Activated T-helper 1 cell treated with Interleukin-2 at 50 U/mL for 16 hours (primary cell): ENCODE measurements at places on chromosomes 16 and 17.

- DNase-seq = peak; percentile 75
Observed at GRCh38 chr16:68084504-68085258, 489 bp upstream of the NFATC3 start.

- no peak for DNase-seq
Observed at GRCh38 chr17:5883775-5884665, 186.2 kb upstream of the WSCD1 start.

GRCh38 chr17:1047879-1048470 is 51.0 kb downstream of the TIMM22 start:
- DNase-seq = no peak

GRCh38 chr16:71840052-71840451 is 5.7 kb upstream of the ATXN1L start:
- DNase-seq = no peak

- DNase-seq = no peak
Observed at GRCh38 chr16:2484898-2485508, 10.1 kb downstream of the TBC1D24 start.

- peak; percentile 11 for DNase-seq
Observed at GRCh38 chr17:64063766-64064224, 43.4 kb upstream of the ICAM2 start.

DNA sequence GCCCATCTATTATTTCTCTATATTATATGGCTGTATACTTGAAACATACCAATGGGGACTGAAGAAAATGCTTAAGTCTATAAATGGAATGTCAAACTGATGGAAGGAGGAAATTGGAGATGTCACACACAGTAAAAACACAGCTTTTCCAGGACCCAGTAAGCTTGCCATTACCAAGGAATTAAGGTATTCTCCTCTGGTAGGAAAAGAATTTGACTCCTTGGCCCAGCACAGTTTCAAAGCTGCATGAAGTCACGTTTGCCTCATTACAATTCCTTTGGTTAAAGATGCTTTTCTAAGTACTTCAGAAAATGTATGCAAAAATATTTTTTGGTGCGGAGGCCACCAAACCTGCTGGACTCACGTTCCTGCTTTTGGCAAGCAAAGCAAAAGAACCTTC is 48.5 kb downstream of the CDH13 start:
- DNase-seq = no peak

GRCh38 chr17:65137021-65137939 is at the start of gene RGS9:
Gene RGS9 (plus strand): TSS chr17:65137370. CDS start chr17:65137541, 171 bp downstream.
- peak; percentile 78 for DNase-seq

DNA sequence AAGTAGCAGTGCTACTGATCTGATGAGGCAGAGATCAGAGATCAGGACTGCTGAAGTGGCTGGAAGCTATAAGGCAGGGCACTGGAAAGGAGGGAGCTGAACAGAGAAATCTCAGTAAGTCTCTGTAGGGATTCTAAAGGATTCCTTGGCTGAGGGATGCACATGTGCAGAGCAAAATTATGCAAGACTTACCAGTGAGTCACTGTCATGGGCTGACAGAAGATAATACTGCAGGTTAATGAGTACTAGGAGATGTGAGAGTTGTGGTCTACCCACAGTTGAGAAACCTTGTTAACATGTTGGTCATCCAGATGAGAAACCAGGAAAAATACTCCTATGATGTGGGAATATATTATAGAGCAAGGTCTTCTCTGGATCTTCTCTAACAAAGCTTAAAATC is 378.1 kb downstream of the HAPSTR1 start:
- DNase-seq = no peak

DNA sequence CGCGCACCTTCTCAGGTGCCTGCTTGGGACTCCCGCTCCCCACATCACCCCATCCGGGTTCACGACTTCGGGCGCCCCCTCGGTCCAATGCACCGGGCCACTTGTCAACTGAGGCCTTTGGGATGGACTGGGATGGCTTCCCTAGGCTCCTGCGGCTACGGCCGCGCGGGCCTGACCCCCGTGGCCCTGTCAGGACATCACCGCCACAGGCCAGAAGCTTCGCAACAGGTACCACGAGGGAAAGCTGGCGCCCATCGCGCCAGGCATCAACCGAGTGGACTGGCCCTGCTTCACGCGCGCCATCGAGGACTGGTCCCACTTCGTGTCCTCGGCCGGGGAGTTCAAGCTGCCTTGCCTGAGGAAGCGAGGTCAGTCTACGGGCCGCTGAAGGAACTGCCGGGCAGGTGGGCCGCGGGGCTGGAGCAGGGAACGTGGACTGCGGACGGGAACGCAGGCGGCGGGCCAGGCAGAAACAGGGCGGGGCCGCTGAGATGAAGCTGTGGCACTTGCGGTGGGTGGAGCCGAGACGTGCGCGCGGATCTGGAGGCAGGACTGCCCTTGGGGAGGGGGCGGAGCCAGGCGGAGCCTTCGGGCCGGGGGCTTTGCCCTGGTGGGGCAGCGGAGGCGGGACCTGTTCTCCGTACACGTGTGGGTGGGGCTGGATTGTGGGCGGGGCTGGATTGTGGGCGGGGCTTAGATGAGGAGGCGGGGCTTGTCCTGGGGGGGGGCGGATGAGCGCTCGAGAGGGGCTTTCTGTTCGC is 13.7 kb upstream of the CNGB1 start:
- DNase-seq = peak; percentile 87

DNA sequence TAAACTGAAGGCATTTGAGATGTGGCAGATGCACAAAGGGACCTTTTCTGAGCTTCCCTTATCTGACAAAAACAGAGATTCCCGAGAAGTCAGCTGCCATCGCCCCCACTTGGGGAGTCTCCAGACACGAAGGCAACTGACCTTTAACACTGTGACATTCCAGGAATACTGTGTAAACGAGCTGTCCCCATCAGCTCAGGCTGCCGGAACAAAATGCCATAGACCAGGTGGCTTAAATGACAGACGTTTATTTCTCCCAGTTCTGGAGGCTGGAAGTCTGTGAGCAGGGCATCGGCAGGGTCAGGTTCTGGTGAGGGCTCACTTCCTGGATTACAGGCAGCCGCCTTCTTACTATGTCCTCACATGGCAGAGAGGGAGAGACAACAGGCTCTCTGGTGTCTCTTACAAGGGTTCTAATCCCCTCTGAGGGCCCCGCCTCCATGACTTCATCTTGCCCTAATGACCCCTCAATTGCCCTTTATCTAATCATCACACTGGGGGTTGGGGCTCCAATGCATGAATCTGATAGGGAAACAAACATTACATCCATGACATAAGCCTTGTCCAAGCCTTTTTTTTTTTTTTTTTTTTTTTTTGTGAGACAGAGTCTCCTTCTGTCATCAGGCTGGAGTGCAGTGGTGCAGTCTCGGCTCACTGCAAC is 178.5 kb upstream of the RPL38 start:
- DNase-seq = no peak

GRCh38 chr16:87337262-87337771 is 20.1 kb upstream of the C16orf95 start:
- no peak for DNase-seq

DNA sequence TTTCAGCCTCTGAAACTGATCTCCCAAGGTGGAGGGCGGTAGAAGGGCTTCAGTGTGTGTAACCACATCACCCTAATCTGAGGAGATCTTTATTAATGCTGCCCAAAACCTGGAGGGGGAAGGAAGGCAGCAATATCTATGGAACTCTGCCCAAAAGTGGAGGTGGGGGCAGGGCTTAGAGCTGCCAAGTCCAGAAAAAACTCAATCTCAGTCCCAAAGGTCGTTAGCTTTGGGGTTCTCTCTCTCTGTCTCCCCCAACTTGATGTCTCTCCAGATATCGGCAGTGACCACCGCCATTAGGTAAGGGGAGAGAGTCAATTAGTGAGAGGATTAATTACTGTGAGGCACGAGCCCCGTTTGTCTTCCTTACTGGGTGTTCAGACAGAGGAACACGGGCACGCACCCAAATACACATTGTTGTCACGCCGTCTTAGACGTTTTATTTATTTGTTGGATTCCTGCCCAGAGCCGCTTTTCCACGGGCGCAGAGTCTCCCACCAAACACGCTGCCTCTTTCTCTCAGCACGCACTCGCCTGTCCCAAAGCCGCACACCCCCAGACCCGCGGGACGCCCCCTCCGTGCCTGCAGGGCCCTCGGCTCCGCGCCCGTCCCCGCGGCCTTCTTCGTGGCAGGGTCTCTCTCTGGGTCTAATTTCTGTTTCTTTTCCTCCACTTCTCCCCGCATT is 5.4 kb upstream of the LHX1 start:
- DNase-seq = no peak

DNA sequence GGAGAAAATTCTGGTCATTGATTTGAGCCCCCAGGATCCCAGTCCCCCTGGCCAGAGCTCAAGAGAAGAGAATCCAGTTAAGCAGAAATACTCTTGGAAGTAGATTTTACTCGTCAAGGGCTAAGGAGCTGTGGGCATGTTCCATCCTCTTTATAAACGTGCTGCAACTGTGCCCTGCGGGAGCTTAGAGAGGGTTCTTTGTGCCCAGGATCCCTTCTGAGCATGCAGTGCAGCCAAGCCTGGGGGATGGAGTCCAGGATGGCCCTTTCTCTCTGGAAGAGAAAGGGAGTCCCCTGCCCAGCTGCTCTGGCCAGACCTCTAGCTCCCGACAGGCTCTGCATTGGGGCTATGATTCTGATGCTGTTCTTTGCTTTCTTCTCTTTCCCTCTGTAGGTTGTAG is 9.5 kb upstream of the LGALS9 start:
- DNase-seq = no peak

GRCh38 chr16:3458278-3458851 is 14.9 kb downstream of the NAA60 start:
- no peak for DNase-seq

- no peak for DNase-seq
Observed at GRCh38 chr17:63996430-63997182, 1.5 kb upstream of the PRR29 start.

- DNase-seq = peak; percentile 13
Observed at GRCh38 chr17:83080858-83081683, 1.7 kb downstream of the METRNL start.

- no peak for DNase-seq
Observed at GRCh38 chr16:56480776-56481467, 29.6 kb downstream of the OGFOD1 start.

DNA sequence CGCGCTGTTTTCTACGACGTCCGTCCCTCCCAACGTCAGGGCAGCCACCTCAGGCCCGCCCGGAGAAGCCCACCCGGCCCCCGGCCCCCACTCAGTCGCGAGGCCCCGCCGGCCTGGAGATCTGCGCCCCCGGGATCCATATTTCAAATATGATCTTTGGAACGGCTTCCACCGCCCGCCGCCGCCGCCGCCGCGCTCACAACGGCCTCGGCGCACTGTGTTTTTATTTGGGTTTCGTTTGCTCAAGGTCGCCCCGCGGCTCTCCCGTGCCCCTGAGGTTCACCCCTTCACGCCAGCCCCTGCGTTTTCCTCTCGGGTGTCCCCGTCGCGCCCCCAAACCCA is 4.2 kb upstream of the CBX4 start:
- no peak for DNase-seq

DNA sequence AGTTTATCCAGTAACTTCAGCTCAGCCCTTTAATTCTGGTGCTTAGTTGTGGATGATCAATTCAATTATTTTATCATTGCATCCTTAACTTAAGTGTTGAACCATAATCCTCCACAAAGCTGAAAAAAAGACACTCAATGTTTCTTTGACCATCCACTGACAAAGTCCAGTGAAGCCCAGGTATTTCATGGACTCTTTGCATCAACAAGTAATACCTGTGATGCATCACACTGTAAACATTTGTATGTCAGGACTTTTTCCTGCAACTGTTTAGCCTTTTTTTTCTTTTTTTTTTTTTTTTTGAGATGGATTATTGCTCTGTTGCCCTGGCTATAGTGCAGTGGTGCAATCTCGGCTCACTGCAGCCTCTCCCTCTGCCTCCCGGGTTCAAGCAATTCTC is 6.6 kb upstream of the NFAT5 start:
- no peak for DNase-seq

DNA sequence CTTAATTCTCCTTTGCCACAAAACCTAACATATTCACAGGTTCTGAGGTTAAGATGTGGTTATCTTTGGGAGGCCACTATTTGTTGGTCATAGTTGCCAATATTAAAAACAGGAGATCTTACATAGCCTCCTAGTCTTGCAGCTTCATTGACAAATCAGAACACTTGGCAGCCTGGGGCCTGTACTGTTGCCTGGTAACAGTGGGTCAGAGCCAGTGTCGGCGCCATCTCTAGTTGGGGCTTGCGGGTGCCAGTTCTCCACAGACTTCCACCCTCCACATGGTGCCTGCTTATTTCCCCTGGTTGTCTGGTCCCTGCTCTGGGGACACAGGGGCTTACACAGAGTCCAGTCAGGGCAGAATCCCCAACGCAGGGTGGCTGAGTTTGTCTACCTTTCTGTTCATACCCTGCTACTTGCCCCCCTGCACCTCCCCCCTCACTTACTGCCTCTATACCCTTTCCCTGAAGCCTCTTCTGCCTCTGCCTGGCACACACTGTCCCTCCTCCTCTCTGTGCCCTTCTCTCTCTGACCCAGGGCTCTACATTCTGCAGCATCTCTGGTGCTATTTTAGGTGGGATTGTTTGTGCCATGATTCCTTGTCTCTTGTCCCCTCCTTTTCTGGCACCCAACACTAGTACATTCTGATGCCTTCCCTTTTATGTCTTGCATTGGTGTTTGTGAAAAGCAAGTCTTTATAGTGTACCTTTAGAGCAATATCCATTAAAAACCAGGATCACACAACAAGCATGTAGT is 13.4 kb downstream of the EPN2 start:
- no peak for DNase-seq

GRCh38 chr17:37066322-37067255 is 117.8 kb downstream of the AATF start:
- DNase-seq = no peak

- DNase-seq = peak; percentile 50
Observed at GRCh38 chr16:2874912-2875362, 8.1 kb upstream of the FLYWCH2 start.

DNA sequence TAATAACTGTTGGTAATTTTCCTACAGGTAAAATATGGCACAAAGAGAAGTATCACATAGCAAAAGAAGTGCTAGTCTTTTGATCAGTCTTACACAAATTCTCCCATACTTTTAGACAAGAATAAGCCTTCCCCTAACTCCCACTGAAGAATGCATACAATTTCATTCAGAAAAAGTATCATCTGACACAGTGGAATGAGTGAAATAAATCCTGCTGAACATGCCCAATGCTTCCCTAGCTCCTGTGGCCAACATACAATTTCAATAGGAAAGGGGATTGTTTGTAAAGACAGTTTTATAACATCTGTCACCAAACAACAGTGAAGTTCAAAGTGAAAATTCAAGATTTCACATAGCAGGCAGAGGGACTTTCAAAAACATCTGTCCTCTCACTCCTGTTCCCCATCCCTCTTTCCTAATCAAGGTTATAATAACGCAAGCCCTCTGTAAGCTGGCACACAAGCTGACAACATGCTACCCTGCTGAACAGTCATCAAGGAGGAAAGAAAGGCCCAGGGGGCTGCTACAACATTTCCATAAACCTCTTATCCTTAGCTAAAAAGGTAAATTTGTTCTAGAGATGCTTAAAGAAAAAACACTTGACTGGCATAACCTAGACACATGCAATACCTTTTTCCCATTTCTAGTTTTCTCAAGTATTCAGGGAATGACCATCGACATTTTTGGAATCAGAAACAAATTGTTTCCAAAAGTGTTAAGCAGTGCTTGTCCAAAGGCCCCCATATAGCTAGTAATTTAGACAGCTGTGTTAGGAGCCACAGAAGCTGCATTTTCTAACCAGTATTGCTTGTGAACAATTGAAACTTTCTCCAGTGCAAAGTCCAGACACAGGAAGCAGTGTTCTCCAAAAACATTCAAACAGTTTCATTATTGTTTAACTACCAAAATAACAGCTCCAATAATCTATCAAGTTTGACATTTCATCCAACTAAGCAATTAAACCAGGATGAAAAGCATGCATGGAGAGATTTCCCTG is 11.5 kb upstream of the RFFL start:
- no peak for DNase-seq

GRCh38 chr17:33338242-33338641 is 45.1 kb upstream of the ASIC2 start:
- no peak for DNase-seq

- no peak for DNase-seq
Observed at GRCh38 chr16:85187447-85187846, 75.2 kb upstream of the CIBAR2 start.
